Activated CD4-positive, alpha-beta T cell treated with anti-CD3 and anti-CD28 coated beads, Interleukin-2, amount 50 U/mL, for 1 hour (primary cell): ENCODE measurements at places on chromosomes 5 and 9.

DNA sequence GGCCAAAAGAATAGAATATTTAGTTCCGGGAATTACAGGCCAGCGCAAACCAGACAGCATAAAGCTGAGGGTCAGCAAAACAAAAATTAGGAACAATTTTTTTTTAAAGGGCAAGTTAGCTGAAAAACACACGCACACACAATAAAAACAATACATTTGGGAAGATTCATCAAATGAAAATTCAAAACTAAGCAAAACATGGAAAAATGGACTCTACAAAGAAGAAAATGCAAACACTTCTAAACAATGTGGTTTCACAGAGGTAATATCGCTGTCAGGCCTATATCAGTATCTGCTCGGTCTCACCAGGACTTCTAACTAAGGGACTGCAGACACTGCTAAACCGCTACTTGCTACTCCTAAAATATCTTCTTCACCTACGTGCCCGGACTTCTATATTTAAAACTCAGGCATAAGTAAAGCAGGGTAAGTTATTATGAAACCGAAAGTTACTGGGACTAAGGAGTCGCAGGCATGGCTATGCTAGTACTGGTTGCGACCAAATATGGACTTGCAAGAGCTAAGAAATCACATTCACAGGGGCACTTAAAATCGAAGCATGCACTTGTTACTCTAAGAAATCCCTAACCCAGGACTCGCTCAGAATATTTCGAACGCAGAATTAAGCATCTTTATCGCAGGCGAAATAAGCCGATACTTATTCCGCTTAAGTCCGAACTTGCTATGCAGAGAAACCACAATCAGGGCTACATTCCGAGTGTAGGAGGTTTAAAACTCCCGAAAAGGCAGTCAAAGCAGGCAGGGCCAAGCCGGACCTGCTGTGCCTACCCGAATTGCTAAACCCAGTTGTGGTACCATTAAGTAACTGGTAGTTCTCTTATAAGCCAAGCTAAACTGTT lies 2.3 kb downstream of the ANXA2R start:
- DNase-seq: peak; percentile 19

DNA sequence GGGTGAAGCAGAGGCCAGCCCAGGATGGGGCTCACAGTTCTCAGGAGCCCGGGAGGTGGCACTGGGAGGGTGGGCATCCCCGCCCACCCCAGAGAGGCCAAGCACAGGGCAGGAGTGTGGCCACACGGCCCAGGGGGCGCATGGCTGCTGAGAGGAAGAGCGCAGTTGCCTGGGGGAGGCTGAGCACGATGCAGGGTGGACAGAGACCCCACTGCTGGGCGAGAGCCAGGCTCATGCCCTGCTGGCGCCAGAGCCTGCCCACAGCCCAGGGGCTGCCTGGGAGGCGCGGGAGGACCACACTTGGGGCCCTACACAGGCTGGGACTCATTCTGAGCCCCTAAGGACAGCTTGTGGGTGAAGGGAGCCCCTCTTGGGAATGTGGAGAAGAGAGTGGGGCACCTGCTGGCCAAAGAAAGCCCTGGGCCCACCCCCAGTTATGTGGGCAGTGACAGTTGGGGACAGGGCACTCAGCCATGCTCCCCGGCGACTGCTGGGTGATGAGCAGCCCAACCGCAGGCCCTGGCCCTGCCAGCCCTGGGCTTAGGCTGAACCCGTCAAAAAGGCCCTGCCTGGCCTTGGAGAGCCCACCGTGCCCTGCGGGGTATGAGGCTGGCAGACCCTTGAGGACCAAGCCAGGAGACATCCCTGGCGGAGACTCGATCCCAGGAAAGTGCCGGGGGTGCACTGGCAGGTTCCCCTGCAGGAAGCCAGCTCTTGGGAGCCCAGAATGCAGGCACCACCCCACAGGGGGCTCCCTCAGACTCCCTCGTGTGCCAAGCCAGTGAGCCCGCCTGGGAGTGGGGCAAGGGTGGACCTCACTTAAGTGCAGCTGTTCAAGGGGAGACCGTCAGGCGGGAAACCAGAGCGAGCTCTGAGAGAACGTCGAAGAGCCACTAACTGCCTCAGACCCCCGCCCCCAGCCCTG lies 21.6 kb upstream of the CAMSAP1 start:
- DNase-seq: no peak

DNA sequence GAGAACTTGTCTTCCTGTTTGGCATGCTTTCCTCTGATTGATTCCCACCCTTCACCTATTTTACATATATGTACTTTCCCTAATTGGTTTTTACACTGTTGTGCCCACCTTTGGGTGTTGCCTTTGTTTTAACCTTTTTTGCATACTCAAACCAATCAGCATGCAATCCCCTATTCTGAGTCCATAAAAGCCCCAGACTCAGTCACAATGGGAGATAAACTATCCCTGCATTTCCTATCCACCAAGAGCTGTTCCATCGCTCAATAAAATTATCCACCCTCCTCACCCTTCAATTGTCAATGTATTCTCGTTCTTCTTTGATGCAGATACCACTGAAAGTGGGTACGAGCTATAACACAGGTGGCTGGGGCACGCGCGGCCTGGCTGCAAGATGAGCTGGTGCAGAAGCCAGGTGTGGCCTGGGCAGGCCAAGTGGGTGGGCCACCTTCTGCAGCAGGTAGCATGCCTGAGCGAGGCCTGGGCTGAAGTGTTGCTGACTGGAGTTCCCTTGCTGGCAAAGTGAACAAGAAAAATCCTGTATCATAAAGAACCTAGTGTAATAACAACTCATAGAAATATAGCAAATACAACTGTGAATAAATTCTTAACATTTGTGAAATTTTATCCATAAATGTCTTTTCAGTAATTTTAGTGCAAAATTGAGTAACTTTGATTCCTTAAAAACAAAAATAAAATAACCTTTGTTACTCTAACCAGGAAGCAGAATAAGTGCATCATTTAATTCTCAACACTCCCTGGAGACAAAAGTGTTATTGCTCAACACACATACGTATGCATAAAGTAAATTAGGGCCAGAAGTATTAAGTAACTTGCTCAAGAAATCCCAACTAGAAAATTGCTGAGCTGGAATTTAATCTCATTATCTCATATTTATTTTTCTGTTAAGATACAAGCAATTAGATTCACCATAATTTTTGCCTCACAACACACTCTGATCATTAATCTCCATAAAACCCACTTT lies 685.3 kb upstream of the EDIL3 start:
- DNase-seq: no peak

DNA sequence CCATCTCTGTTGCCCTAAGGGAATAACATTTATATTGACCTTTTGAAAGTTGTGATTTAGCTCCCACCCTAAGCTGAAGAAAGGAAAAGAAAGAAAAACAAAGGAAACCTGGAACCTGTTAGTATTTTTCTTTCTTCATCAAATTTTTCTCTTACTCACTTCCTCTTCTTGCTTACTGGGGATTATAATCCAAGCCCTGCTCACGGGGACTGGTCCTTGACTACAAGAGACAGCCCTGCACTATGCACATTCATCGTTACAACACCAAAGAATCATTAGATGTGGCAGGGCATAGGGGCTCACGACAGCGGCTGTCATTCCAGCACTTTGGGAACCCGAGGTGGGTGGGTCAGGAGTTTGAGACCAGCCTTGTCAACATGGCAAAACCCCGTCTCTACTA lies 37.8 kb upstream of the LPAR1 start:
- DNase-seq: no peak

- no peak for DNase-seq
Observed at GRCh38 chr9:86301686-86302085, 19.3 kb upstream of the ISCA1 start.

DNA sequence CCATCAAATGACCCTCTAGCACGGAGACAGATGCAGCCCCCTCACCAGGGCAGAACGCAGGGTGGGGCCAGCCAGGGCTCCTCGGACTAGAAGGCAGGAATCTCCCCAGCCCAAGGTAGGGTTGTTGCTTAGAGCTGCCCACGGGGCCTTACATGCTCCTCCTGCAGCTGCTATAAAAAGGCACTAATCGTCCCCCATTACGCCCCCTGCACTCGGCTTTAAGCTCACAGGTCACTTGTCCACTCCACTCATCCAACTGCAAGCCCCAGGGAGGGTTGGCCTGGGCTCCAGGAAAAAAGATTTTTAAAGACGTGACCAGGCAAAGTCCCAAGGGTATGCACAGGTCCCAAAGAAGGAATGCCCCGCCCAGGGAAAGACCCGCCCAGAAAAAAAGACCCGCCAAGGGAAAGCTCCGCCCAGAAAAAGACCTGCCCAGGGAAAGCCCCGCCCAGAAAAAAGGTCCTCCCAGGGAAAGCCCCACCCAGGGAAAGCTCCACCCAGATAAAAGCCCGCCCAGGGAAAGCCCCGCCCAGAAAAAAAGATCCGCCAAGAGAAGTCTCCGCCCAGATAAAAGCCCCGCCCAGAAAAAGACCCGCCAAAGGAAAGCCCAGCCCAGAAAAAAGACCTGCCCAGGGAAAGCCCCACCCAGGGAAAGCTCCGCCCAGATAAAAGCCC lies 11.1 kb downstream of the GRIN1 start:
- no peak for DNase-seq

DNA sequence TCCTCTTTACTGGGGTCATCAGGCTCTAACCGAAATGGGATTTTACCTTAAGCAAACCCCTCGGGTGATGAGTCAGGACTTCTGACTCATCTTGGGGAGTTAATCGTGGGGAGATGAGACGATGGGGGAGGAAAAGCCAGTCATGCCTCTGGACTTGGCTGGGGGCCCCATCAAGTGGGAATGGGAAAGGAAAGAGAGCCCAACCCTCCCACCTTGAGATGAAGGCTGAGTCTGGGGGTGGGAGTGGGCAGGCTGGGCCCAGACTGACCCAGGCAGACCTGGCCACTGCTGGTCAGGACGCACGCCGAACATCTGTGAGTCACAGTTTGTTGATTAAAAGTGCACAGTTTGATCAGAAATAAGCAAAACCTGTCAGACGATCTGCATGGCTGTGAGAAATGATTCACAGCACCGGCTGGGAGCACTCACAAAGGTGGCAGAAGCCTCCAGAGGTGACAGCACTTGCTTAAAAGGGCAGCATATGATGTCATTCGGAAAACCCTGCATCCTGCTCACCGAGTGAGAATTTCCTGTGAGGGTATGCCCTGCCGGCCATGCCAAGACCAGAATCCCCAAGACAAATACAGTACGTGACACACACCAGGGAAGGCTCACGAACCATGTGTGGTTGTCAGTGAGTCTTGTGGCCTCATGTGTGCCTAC lies 50.0 kb upstream of the SLC25A51 start:
- DNase-seq: no peak

DNA sequence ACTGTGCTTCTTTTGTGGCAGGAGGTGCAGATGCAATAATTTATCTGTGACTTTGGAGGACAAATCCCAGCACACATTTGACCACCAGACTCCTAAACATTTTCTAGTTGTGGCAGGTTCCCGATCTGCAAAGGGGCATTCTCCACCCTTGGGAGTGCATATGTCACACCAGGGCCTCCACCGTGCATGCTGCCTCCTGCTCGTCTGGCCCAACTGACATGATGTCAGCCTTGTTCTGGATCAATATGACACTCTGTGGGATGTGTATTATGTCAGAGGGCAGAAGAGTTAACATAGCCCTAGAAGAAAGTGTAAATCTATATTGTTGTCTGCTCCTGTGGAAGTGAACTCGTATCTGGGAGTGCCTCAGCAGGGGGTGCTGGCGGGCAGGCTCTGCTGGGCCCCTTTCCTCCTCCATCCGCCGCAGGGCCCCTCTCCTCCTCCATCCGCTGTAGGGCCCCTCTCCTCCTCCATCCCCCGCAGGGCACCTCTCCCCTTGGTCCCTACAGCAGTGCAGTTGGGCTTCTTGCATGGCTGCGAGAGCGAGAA lies 97.7 kb upstream of the PPP1R26 start:
- no peak for DNase-seq

- no peak for DNase-seq
Observed at GRCh38 chr5:75018805-75019587, 33.4 kb downstream of the GCNT4 start.

DNA sequence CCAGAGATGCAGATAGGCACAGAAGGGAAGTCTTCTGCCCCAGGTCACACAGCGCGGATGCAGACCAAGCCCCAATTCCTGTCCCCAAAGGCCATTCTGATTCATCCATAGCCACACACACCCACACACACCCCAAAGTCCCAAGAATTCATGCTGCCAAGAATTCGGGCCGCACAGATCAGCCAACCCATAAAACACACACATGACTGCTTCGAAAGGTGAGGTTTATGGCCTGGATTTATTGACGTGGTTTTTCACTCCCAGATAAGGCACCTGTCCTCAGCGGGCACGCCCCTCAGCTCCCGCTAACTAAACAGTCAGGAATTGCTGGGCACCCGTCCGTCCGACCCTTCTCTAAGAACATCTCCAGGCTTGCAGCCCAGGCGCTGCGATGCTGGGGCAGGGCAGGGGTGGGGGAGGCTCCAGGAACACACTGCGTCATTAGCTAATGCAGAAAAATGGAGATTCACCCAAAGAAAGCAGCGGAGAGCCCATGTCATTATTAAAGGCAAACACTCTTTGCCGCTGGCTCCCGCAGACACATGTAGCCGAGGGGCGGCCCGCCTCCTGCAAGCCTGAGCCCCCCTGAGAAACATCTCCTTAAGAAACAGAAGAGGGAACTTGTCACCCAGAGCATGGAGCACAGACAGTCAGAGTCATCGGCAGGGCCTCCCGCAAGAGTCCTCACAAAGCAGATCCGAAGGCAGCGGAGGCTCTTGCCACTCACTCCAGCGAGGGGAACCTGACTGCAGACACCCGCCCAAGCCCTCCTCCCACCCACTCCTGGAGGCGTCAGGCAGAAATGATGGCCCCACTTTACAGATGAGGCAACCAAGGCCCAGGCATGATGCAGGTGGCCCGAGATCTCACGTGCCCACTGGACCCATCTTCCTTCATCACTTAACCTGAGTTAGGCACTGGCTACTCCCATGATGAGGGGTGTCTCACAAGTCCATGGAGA lies 19.9 kb downstream of the VAV2 start:
- DNase-seq: no peak

DNA sequence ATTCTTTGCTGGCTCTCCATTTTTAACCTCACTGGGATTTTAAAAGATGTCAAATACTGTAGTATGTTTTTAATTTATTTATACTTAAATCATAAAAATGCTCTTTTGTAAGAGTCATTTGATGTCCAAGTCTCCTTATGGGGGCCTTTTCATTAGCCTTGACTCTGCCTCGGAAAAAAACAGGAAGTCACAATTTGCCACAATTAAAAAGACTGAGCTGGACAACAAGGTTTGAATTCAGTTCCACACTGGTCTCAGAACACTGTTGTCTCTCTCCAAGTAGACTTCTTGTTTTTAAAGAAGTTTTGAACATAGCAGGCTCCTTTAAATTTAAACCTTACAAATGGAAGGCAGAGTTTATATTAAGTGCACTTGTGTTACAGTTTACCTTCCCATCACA lies 444.2 kb downstream of the ACTL7B start:
- DNase-seq: no peak

DNA sequence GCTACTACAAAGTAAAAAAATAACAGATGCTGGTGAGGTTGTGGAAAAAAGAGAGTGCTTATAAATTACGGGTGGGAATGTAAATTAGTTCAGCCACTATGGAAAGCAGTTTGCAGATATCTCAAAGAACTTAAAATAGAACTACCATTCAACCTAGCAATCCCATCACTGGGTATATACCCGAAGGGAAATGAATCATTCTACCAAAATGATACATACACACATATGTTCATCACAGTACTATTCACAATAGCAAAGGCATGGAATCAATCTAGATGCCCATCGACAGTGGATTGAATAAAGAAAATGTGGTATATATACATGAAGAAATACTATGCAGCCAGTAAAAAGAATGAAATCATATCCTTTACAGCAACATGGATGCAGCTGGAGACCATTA lies 6.3 kb upstream of the TEX10 start:
- DNase-seq: no peak

GRCh38 chr5:143573568-143574170 lies 170.2 kb upstream of the NR3C1 start:
- no peak for DNase-seq
